ENCODE measurements at places on chromosomes 13 and 19.

DNA sequence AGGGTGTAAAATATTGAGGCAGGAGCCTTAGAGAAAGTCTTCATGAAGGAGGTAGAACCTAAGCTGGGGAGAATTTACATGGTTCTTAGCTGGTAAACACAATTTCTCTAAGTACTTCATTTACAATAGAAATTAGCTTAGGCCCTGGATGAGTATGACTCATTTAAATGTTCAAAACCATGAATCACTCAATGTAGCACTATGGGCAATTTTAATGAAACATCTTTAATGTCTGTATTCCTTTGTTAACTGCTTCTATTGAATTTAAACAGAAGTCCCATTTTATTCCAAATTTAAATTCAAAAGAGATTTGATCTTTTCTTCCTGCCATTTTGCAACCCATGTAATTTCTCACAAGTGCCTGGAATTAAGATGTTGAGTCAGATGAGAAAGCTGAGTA, 252.1 kb downstream of the RFC3 start:
- DNase-seq, result no peak

DNA sequence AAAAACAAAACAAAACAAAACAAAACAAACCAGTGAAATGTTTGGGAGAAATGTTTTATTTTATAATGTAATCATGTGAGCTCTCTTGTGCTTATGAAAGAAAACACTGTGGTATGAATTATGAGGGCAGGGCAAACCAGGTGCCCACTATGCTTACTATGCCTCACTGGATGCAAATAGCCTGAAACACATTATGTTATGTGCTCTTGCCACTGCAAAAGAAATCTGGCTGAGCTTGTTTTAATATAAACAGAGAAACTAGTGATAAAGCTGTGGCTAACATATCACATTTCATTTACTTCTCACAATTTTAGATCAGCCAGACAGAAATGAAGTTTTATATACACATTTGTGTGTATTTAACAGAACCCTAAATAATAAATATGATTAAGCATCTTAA, 8.7 kb upstream of the NBEA start:
- DNase-seq, result no peak

GRCh38 chr13:41562083-41562482, 104.7 kb downstream of the RGCC start:
- no peak for DNase-seq

DNA sequence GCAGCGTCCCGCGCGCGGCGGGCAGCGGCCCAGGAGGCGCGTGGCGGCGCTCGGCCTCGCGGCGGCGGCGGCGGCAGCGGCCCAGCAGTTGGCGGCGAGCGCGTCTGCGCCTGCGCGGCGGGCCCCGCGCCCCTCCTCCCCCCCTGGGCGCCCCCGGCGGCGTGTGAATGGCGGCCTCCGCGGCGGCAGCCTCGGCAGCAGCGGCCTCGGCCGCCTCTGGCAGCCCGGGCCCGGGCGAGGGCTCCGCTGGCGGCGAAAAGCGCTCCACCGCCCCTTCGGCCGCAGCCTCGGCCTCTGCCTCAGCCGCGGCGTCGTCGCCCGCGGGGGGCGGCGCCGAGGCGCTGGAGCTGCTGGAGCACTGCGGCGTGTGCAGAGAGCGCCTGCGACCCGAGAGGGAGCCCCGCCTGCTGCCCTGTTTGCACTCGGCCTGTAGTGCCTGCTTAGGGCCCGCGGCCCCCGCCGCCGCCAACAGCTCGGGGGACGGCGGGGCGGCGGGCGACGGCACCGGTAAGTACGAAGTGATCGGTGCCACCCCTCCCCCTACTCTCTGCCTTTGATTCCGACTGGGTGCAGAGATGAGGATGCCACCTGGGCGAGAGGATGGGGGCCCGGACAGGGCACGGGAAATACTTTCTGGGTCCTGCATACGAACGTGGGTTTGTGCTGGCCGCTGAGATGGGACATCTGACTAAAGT, 874 bp downstream of the TRIM28 start:
- peak; percentile 60 for DNase-seq

GRCh38 chr19:29378126-29378525, 147.7 kb upstream of the VSTM2B start:
- no peak for DNase-seq

All from stimulated activated CD8-positive, alpha-beta memory T cell treated with anti-CD3 and anti-CD28 coated beads, Interleukin-4, amount 100 ng/mL, for 1 hour (primary cell).